Glomerular endothelial cell (primary cell): ENCODE measurements at places on chromosomes 7 and 10. TPM values are rescaled to one million over a fixed set of nuclear protein-coding genes. Genes with fewer than 3 reads are reported as not detected.

Gene ANKRD1
- 168 and 436 TPM in 2 replicates for total RNA-seq

Gene MEIG1
- total RNA-seq, result not detected in 2 replicates

Gene FOXP2
- total RNA-seq, result 0.68 and 3.5 TPM in 2 replicates

Gene SAP25
- 0.29 and 1.8 TPM in 2 replicates for total RNA-seq

Gene TMEM229A
- not detected in 2 replicates for total RNA-seq

Gene CUBN
- 1.9 and 2.1 TPM in 2 replicates for total RNA-seq

Gene SPRN
- total RNA-seq, result 0.64 and 0.92 TPM in 2 replicates

Gene PAX2
- 3.2 and 3.9 TPM in 2 replicates for total RNA-seq

Gene PNLIPRP1
- not detected in 2 replicates for total RNA-seq

Gene EPHA1
- total RNA-seq, result not detected in 2 replicates

Gene AOAH
- total RNA-seq, result 0.64 TPM in 1 of 2 replicates, not detected in the other

Gene GHRHR
- total RNA-seq, result not detected in 2 replicates

Gene PRSS1
- total RNA-seq, result not detected in 2 replicates

Gene OSBPL3
- total RNA-seq, result 21.1 and 22.5 TPM in 2 replicates

Gene PON1
- not detected in 2 replicates for total RNA-seq

Gene PLAC9
- 0.93 TPM in 1 of 2 replicates, not detected in the other for total RNA-seq

Gene ZNF488
- not detected in 2 replicates for total RNA-seq

Gene C10orf53
- total RNA-seq, result not detected in 2 replicates

Gene AKR1B15
- total RNA-seq, result not detected in 2 replicates

Gene AGR2
- total RNA-seq, result not detected in 2 replicates

Gene MRLN
- not detected in 2 replicates for total RNA-seq
